Epithelial cell of proximal tubule (primary cell): ENCODE measurements at places on chromosomes 1 and 21.

GRCh38 chr1:231217056-231217455 is 24.0 kb upstream of the GNPAT start:
- DNase-seq: no peak

DNA sequence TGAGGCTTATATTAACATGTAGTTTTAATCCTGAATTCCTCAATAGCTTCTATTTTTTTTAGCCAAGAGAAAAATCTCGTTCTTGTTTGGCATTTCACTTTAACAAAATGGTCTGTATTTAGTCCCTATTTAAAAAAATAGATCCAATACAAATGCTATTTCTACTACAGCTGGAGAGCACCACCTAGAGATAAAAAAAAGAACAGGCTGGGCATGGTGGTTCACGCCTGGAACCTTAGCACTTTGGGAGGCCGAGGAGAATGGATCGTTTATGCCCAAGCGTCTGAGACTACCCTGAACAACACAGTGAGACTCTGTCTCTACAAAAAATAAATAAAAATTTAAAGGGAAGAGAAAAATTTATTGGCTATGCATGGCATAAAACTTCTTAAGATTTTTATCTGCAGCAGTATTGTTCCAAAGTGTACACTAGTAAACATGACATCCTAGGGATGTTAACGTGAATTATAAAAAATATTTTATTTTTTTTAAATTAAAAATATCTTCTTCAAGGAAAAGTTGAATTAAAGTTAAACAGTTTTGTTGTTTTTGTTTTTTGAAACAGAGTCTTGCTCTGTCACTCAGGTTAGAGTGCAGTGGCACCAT is 4.4 kb downstream of the ST7L start:
- no peak for DNase-seq

- DNase-seq: no peak
Measured at GRCh38 chr1:94796266-94796665, 23.9 kb upstream of the SLC44A3 start.

GRCh38 chr1:48681476-48682305 is 95.0 kb downstream of the BEND5 start:
- DNase-seq: no peak

GRCh38 chr1:31952825-31953220 is 14.7 kb upstream of the PTP4A2 start:
- DNase-seq: no peak

DNA sequence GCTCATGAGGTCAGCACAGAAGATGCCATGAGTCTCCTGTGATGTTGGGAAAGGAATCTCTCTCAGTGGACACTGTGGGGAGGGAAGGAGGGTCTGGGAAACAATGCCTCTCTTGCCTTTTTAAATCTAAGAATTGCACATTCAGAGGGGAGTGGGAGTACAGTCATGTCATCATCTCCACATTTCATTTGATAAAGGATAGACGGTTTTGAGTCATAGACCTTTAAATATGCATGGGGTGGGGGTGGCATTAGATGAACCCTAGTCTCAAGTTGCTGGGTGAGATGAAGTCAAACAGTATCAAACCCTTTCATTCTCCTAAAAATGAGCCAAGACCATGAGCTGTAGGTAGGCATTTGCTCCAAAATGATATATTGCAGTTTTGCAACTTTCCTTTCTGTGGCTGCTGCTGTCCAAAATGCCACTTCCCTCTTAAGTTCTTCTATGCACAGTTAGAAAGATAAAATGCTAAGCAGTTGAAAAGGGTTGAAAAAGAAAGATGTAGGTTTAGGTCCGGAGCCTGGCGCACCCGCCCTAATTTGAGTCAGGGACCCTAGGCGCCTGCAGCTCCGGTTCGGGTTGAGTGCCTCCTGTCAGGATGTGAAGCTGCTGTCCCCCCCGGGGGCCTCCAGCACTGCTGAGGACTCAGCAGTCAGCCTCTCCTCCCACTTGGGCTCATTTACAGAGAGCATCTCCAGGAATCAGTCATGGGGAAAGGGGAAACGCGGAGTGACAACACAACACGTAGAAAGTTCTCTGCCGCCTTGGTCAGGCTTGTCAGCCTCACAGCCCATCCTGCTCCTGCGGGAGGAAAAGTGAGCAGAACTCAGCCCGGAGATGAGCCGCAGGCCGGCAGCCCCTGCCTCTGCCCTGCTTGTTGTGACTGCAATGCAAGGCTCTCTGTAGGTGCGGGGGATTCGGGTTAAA is 479.3 kb upstream of the RUNX1 start:
- DNase-seq: no peak

DNA sequence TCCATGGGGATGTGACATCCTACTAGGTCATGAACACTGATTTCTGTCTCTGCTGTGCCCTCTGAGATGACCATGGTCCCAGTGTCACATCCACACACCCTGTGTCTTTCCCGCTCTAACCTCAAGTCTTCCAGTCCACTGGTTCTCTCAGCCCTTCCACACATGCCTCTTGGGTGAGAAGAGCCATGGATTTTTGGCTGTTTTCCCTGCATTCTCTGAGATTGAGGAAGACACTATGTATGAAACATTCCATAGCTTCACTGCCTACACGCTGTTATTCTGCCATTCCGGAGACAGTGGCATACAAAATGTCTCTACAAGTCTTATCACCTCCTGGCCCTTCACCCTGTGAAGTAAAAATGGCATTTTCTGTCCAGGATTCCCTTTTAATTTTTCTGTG is 247.3 kb downstream of the BACH1 start:
- DNase-seq: no peak

DNA sequence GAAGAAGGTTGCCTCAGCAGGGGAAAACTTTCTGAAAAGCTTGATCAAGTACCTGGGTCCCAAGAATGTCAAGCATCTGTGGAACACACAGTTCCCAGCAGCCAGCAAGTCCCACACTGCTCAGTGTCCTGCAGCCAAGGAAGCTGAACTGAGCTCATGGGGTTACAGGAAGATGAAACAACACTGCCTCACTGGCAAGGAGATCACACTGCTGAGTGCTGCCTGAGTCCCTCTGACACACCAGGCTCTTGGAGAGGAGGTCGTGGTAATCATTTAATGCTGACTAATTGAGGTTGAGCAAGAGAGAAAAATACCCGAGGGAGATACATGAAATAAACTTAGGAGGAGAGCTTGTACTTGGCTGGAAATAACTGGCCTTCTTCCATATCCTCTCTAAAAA is 75.2 kb downstream of the MPZL1 start:
- peak; percentile 99 for DNase-seq

DNA sequence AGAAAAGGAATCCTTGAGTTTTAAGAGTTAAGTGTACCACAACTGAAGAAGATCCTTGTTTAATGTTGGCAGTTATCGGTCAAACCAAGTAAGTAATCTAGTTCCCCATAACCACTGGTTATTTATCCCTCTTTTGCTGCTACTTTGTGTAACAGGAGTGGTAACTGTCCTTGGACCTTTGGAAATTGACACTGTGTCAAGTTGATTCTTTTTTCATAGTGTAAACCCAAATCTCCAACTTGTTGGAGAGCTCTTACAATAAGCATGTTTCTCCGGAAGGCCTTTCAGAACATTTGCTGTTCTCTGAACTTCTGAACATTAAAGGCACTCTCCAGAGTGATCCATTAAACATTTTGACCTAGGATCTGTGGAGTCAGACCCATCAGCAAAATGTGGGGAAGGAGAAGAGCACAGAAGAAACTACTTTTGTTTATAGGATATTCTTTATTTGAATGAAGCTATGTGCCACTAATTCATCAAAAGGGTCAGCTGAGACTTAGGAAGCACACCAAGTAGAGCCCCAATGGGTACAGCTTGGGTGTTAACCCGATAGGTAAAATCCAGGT is 3.9 kb downstream of the AHCYL1 start:
- no peak for DNase-seq

- no peak for DNase-seq
Measured at GRCh38 chr21:35336534-35336933, 287.4 kb upstream of the RUNX1 start.

DNA sequence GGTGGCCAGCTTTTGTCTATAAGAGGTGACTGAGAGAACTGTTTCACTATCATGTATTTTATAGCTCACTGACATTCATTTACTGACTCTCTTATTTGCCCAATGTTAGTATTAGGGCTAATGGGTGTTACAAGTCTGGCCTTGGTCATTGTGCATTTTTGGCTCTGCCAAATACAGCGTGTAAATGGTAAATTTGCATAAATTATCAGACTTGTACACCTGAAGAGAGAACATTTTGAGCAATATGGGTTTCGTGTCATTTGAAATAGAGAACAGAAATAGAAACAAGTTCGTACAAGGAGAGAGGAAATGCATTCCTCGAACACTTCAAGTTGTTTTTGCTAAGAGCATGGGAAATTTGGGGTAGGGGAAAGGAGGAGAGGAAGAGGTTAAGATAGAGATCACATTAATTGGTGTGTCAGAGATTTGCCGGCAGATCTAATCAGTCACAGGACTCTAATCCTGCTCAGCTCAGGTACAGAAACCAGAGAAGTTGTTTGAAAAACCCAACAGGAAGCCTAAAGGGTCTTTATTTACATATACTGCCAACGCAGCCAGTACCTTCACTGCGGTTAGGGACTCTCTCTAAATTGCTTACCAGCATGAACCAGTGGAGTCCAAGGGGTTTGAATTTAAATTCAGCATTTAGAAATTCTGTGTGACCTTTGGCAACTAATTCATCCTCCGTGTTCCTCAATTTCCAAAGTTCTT is 261.5 kb downstream of the GPATCH2 start:
- DNase-seq: no peak

GRCh38 chr1:8701794-8702471 is 115.5 kb downstream of the RERE start:
- no peak for DNase-seq

GRCh38 chr1:89765774-89766173 is 55.1 kb upstream of the LRRC8D start:
- DNase-seq: no peak

DNA sequence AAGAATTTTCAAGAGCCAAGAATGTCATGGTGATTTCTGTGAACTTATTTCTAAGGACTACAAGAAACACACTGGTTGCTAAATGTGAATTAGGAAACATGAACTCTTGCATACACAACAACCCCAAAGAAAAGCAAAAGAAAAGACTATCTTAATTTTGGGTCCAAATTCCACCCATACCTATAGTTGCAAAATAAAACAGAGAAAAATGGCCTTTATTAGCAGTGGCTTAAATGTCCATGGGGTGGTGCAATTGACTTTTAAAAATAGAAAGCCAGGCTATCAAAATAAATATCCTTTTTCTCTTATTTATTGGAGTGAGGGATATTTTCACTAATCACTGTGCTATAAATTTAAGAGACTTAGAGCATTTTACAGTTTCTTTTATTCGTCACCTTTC is 80.9 kb upstream of the DPYD start:
- no peak for DNase-seq

GRCh38 chr1:45820173-45820572 is 16.8 kb downstream of the MAST2 start:
- no peak for DNase-seq

GRCh38 chr1:202351725-202352124 is 3.2 kb downstream of the PPP1R12B start:
- no peak for DNase-seq

GRCh38 chr21:35153671-35154070 is 104.6 kb upstream of the RUNX1 start:
- DNase-seq: no peak

DNA sequence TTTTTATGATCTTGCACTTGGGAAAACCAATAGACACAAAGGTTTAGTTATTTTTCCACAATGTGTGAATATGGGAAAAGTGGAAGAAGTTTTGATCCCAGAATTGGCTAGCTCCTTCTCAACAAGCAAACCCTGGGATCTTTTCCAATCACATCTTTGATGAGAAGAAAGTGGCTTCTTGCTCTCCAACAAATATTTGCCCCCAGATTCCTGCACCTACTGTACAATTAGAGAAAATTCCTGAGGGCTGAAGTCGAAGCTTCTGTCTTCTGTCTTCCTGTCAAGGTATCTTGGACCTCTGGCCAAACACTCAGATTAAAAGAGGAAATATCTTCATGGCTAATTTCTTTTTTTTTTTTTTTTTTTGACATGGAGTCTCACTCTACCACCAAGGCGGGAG is 113.1 kb upstream of the SLC45A1 start:
- no peak for DNase-seq

- no peak for DNase-seq
Measured at GRCh38 chr1:93999840-94000415, 90.7 kb upstream of the GCLM start.

DNA sequence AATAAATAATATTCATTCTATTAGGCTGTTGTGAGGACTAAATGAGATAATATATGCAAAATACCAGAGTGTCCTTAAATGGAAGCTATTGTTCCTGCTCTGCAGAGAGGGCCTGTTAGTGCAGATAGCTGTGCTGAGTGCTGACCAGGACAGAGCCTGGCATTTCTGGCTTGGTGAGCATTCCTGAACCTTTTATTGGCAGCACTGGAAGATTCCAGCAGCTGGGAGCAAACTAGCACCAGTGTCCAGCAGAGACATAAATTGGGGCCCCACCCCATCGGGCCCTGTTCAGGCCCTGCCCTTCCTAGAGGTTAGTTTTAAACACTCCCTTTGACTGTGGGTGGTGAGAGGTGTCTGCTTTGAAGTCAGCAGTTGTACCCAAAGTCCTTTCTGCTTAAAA is 85.9 kb upstream of the GADD45A start:
- no peak for DNase-seq

DNA sequence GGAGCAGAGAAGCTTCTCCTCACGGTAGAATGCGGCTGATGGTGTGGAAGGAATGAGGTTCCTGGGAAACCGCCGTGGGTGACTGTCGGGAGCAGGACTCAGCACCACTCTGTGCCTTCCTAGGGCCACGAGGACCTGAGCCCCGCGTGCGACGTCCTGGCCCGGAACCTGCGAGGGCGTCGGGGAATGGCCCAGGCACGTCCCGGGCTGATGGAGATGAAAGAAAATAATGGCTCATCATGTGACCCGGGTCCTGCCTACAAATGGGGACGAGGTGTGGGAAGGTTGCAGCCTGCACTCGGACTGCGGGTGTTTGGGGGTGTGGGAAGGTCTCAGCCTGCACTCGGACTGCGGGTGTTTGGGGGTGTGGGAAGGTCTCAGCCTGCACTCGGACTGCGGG is 25.1 kb upstream of the TTLL10 start:
- DNase-seq: no peak

- DNase-seq: no peak
Measured at GRCh38 chr1:179881642-179882252, 338 bp upstream of the TOR1AIP1 start.

- DNase-seq: no peak
Measured at GRCh38 chr1:6209661-6210580, 4.0 kb downstream of the RNF207 start.

DNA sequence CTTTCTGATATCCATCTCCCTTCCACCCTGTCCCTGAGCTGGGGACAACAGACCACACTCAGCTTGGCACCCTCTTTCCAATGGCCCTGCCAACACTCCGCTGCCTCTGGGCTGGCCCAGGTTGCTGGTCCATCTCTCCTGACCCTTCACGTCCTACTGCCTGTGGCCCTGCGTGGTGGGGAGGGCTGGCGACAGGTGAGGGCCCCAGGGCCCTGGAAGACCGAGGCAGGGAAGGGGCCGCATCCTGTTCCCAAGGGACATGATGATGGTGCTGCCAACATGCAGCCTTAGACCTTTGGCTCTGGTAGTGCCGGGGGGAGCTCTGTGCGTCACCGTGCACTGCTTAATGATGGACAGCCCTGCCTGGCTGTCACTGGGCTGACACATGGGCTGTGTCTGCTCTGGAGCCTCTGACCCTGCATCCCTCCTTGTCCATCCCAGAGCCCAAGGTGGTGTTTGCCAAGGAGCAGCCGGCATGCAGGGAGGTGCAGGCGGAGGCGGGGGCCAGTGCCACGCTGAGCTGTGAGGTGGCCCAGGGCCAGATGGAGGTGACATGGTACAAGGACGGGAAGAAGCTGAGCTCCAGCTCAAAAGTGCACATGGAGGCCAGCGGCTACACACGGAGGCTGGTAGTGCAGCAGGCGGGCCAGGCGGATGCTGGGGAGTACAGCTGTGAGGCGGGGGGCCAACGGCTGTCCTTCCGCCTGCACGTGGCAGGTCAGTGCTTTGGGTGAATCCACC is 65.2 kb downstream of the OBSCN start:
- DNase-seq: no peak
